ENCODE measurements at places on chromosomes 4 and X. TPM values are rescaled to one million over a fixed set of nuclear protein-coding genes. Genes with fewer than 3 reads are reported as not detected.

HERC6 gene
- 1.3 TPM for total RNA-seq

DNA sequence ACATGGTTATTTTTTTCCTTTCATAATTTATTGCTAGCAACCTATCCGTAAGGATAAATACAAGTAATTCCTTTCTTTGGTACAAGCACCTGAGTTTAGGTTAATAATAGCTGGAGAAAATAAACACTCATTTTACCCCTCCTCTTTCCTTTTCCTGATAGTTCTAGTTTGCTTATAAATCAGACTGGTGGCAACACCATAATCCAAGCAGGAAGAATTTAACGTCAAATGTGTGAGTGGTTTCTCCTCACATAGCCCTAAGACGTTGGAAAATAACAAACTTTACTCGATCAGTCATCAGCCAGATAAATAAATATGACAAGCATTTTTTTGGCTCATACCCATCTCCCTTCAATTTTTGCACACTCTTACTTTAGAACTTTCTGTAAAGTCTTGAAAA is 190.3 kb upstream of the FAM241A start:
- no peaks in the 10 kb centered on the region for H3K27me3 ChIP-seq

- no peak overlapping the region for H3K27ac ChIP-seq
- H3K36me3 ChIP-seq = no peaks in the 10 kb centered on the region
- H3K4me1 ChIP-seq = peaks cover 3% of the 10 kb centered on the region
- H3K27me3 ChIP-seq = no peaks in the 10 kb centered on the region
These were observed 42.5 kb upstream of the BBS12 start for GRCh38 chr4:122689972-122690371.

TCEAL7 gene
- total RNA-seq = 155 TPM

DNA sequence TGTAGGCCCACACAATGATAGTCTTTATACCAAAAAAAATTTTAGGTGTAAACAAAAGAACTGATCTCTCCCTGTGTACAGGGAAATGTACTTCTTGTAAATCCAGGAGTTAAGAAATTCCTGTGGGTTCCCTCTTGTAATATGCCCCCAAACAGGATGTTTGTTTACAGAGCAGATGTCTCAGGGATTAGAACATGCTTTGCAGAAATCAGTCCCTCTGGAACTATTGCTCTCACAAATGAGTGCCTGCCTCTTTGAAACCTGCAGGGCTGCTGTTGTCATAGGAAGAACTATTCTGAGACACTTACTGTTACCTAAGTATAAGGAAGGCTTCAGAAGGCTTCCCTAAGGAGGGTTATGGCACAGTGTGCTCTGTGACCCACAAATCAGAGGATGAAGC is 35.6 kb downstream of the PAK3 start:
- no peaks in the 10 kb centered on the region for H3K4me1 ChIP-seq
- peak; percentile 3 for DNase-seq
- no peak overlapping the region for H3K4me3 ChIP-seq
- no peak overlapping the region for H3K27ac ChIP-seq
- H3K36me3 ChIP-seq = no peaks in the 10 kb centered on the region

GRCh38 chr4:122788935-122789334 is 37.7 kb upstream of the FGF2 start:
- H3K4me1 ChIP-seq = no peaks in the 10 kb centered on the region
- H3K27me3 ChIP-seq = no peaks in the 10 kb centered on the region
- no peak overlapping the region for H3K4me3 ChIP-seq
- DNase-seq = no peak

DNA sequence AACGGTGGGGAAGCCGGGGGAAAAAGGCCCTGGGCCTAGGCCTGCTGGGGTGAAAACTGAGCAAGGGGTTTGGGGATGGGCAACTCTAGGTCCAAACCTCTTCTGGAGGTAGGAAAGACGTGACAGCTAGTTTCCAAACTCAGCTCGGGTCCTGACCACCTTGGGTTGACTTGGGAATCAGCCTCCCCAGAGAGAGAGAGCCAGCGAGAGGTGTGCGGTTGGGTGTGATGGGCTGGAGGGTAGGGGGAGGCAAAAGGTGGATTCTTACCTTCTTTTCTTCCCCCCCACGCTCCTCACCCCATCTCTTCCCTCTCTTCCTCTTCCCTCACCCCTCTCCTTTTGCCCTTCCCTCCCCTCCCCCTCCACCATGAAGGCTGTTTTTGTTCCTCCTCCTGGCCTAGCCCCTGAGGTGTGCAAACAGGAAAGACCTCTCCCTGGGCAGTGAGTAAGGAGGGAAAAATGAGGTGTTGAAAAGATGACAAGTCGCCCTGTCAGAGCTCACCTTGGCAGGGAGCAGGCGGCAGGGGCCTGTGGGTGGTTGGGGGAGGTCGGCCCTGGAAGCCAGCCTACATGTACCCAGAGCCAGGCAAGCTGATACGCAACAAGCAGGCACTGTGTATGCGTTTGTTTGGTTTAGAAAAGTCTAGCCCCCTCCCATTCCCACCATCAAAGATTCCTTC is 14.8 kb downstream of the PJA1 start:
- H3K36me3 ChIP-seq = no peaks in the 10 kb centered on the region
- H3K27ac ChIP-seq = no peak overlapping the region
- DNase-seq = no peak
- H3K4me3 ChIP-seq = no peak overlapping the region
- H3K4me1 ChIP-seq = peaks cover 19% of the 10 kb centered on the region

LAS1L gene
- 14.7 TPM for total RNA-seq

DNA sequence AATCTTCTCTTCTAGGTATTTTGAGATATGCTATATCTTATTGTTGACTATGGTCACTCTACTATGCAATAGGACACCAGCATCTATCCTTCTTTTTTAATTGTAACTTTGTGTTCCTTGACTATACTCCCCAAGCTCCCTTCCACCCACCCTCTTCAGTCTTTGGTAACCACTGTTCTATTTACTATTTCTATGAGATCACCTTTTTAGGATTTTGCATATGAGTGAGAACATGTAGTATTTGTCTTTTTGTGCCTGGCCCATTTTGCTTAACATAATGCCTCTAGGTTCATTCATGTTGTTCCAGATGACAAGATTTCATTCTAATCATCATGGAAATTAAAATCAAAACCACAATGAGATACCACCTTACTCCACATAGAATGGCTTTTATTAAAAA is 63.3 kb upstream of the BANK1 start:
- no peaks in the 10 kb centered on the region for H3K36me3 ChIP-seq
- no peaks in the 10 kb centered on the region for H3K4me1 ChIP-seq
- H3K4me3 ChIP-seq = no peak overlapping the region
- H3K27me3 ChIP-seq = no peaks in the 10 kb centered on the region
- no peak for DNase-seq

GRCh38 chrX:9392445-9392844 is 72.4 kb upstream of the TBL1X start:
- no peaks in the 10 kb centered on the region for H3K4me1 ChIP-seq
- DNase-seq = no peak
- no peak overlapping the region for H3K27ac ChIP-seq
- H3K4me3 ChIP-seq = no peak overlapping the region
- H3K27me3 ChIP-seq = peaks cover 3% of the 10 kb centered on the region
- H3K36me3 ChIP-seq = no peaks in the 10 kb centered on the region

DNA sequence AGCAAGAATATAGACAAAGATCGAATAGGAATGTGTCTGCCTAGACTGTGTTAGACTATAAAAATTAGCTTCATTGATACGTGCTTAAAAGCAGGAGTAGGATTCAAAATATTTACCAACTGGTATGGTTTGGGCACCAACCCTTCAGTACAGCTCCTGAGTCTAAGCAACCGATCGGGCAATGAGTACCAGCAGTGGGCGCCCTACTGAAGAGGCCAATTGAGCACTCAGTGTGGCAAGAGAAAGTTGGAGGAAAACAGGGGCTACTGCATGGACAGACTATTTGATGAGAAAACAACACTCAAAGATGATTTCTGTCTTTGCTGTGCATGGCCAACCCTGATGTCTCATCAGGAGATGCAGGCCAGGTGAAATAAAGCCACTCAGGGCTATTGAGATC is 176.0 kb upstream of the NWD2 start:
- no peaks in the 10 kb centered on the region for H3K4me1 ChIP-seq
- no peak for DNase-seq
- H3K36me3 ChIP-seq = no peaks in the 10 kb centered on the region
- no peaks in the 10 kb centered on the region for H3K27me3 ChIP-seq

SMARCAD1 gene
- 37.5 TPM for total RNA-seq

DNA sequence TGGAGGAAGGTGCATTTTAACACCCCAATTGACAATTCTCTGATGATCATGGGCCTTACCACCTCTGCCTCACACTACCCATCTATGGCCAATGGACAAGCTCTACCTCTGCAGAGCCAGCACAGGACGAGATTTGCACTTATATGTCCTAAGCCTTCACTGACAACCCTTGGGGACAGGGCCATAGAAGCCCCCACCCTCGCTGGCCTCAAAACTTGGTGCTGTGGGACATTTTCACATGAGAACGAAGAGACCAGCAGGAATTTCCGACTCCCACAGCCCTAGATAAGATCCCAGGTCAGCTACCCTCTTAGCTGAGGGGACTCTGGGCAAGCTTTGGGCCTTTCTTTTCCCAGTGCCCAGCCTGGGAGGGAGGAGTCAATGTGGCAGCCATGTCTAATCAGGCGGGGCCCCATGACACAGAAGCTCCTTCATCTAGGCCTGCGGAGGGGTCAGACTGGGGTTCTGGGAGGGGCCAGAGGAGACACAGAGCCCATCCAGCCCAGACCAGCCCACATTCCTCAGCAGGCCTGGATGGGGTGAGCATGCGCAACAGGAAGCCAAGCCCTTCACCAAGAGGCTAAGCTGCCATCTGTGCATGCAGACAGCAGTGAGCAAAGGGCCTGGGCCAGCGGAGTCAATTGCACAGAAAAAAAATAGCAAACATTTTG is 12.1 kb downstream of the PJA1 start:
- no peak overlapping the region for H3K4me3 ChIP-seq
- H3K4me1 ChIP-seq = peaks cover 24% of the 10 kb centered on the region
- DNase-seq = peak; percentile 87
- peaks cover 48% of the 10 kb centered on the region for H3K27me3 ChIP-seq
- no peaks in the 10 kb centered on the region for H3K36me3 ChIP-seq
- H3K27ac ChIP-seq = peak overlapping the region; percentile 69

- H3K27me3 ChIP-seq = peaks cover 12% of the 10 kb centered on the region
- H3K4me1 ChIP-seq = peaks cover 5% of the 10 kb centered on the region
- no peak for DNase-seq
These were observed 130.6 kb upstream of the STX18 start for GRCh38 chr4:4672402-4672801.

- peaks cover 9% of the 10 kb centered on the region for H3K4me1 ChIP-seq
- H3K27ac ChIP-seq = no peak overlapping the region
- H3K36me3 ChIP-seq = no peaks in the 10 kb centered on the region
- DNase-seq = peak; percentile 44
- no peak overlapping the region for H3K4me3 ChIP-seq
These were observed 101.9 kb downstream of the MAML3 start for GRCh38 chr4:140052050-140052449.

DNA sequence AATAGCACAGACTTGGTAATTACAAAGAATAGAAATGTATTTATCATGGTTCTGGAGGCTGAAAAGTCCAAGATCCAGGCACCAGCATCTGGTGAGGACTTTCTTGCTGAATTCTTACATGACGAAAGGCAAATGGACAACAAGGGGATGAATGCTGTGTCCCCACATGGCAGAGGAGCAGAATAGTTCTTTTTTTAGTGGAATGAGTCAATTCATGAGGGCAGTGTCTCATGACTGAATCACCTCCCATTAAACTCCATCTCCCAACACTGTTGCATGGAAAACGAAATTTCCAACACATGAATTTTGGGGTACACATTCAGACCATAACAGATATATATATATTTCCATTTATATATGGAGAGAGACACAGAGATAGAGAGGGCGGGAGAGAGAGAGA is 628.3 kb downstream of the TRIML1 start:
- no peaks in the 10 kb centered on the region for H3K27me3 ChIP-seq
- H3K36me3 ChIP-seq = no peaks in the 10 kb centered on the region
- DNase-seq = no peak
- H3K4me1 ChIP-seq = no peaks in the 10 kb centered on the region

GRCh38 chr4:153326513-153326912 is 18.0 kb upstream of the MND1 start:
- H3K4me3 ChIP-seq = no peak overlapping the region
- DNase-seq = no peak
- H3K4me1 ChIP-seq = no peaks in the 10 kb centered on the region
- H3K36me3 ChIP-seq = peaks cover 9% of the 10 kb centered on the region
- no peak overlapping the region for H3K27ac ChIP-seq
- H3K27me3 ChIP-seq = no peaks in the 10 kb centered on the region

PPEF2 gene
- 0.04 TPM for total RNA-seq

- no peaks in the 10 kb centered on the region for H3K4me1 ChIP-seq
- H3K27ac ChIP-seq = no peak overlapping the region
- no peaks in the 10 kb centered on the region for H3K36me3 ChIP-seq
- DNase-seq = peak; percentile 32
These were observed 35.4 kb downstream of the CEP44 start for GRCh38 chr4:174318829-174319764.

GPRIN3 gene
- 4.3 TPM for total RNA-seq

Measured in muscle of leg (tissue), 16 donors.